ENCODE measurements at places on chromosomes 3 and 15. TPM values are rescaled to one million over a fixed set of nuclear protein-coding genes. Genes with fewer than 3 reads are reported as not detected.

CELF6 gene
- 1.9 TPM for total RNA-seq

ITPKA gene
- 0.20 TPM for total RNA-seq

KNG1 gene
- not detected for total RNA-seq

COMMD2 gene
- 36.5 TPM for total RNA-seq

SCAMP5 gene
- 4.3 TPM for total RNA-seq

All from T-helper 17 cell (primary cell).